Endothelial cell (in vitro differentiated cells): ENCODE measurements at places on chromosomes 2 and 18.

GRCh38 chr2:225431105-225431863 lies 31.8 kb downstream of the NYAP2 start:
- H3K4me1 ChIP-seq: no peaks in the 10 kb centered on the region
- H3K4me3 ChIP-seq: no peak overlapping the region
- H3K36me3 ChIP-seq: no peaks in the 10 kb centered on the region

DNA sequence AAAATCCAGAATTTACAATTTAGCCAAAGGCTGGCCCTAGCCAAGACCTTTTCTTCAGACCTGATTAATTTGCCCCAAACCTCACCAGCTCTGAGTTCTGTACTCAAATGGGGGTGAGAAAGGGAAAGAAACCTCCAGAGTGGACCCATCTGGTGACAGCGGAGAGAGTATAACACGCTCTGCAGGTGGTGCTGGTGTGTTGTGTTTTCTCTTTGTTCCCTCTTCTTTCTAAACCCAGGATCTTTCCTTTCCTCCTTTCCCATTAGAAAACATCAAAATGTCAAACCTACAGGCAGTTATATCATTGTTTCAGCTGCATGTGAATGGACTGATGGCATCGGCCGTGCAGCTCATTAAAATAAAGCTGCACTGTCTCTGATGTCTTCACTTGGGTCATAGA lies 253.2 kb upstream of the SP5 start:
- H3K27me3 ChIP-seq: peaks cover 2% of the 10 kb centered on the region
- no peak for DNase-seq
- H3K4me3 ChIP-seq: no peak overlapping the region
- H3K27ac ChIP-seq: no peak overlapping the region
- H3K36me3 ChIP-seq: no peaks in the 10 kb centered on the region

DNA sequence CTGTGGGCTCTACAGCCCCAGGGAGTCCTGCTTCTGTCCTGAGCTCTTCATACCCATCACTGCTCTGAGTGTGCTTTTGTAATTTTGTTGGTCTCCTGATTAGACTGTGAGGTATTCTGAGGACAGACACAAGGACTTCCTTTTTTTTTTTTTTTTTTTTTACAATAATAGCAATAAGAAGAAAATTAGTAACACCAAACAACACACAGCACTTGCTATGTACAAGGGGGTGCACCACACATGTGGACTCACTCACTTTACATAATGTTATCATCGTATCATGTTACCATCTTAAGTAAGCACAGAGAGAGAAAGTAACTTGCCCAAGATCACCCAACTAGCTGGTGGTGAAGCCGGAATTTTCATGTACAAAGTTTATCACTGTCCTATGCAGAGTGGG lies 34.6 kb downstream of the MBP start:
- H3K4me1 ChIP-seq: peaks cover 54% of the 10 kb centered on the region
- H3K27me3 ChIP-seq: peaks cover 2% of the 10 kb centered on the region
- DNase-seq: no peak
- peak overlapping the region; percentile 62 for H3K27ac ChIP-seq
- H3K4me3 ChIP-seq: no peak overlapping the region
- no peaks in the 10 kb centered on the region for H3K36me3 ChIP-seq

GRCh38 chr2:152924219-152924618 lies 205.8 kb downstream of the ARL6IP6 start:
- H3K4me3 ChIP-seq: no peak overlapping the region
- no peak overlapping the region for H3K27ac ChIP-seq
- DNase-seq: no peak
- no peaks in the 10 kb centered on the region for H3K4me1 ChIP-seq

DNA sequence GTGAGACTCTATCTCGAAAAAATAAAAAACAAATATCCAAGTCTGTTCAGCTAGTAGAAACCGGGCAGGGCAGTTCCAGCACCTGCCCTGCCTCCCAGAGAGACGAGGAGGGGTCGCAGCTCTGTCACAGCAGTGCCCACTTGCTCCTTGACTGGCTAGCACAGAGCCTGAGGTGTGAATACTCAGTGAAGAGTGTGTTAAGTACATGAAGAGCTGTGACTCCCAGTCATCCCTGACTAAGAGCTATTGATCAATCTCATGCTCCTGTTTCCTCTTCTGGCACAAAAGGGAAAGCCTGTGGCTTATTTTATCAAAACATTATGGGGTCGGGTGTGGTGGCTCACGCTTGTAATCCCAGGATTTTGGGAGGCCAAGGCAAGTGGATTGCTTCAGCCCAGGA lies 83.0 kb upstream of the FZD7 start:
- peaks cover 4% of the 10 kb centered on the region for H3K27me3 ChIP-seq
- DNase-seq: no peak
- H3K4me1 ChIP-seq: peaks cover 13% of the 10 kb centered on the region
- H3K27ac ChIP-seq: no peak overlapping the region
- no peak overlapping the region for H3K4me3 ChIP-seq
- H3K36me3 ChIP-seq: no peaks in the 10 kb centered on the region

GRCh38 chr2:111617299-111618225 lies 266.4 kb downstream of the ANAPC1 start:
- no peak overlapping the region for H3K27ac ChIP-seq
- peaks cover 26% of the 10 kb centered on the region for H3K4me1 ChIP-seq
- no peak overlapping the region for H3K4me3 ChIP-seq
- no peak for DNase-seq

GRCh38 chr2:203427061-203427460 lies 98.9 kb downstream of the ABI2 start:
- H3K27ac ChIP-seq: peak overlapping the region; percentile 32
- peak overlapping the region; percentile 28 for H3K4me3 ChIP-seq
- no peak for DNase-seq
- H3K27me3 ChIP-seq: no peaks in the 10 kb centered on the region

DNA sequence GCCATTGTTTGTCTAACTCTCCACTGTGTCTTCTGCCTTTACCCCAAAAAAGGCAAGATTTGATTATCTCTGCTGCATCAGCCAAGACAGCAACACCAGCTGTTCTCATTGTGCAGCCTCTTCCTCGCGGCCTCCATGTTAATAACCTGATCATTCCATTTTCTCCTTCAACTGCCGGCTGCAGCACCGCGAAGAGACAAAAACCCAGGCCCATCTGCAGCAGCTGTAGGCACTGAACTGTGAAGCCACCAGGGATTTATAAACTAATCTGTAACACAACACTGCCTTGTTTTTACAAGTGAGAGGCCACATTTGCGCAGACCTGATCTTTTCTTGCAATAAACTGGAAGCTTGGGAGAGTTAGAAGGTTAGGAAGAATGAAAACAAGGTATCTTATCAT lies 147.8 kb downstream of the SATB2 start:
- H3K27ac ChIP-seq: no peak overlapping the region
- H3K4me3 ChIP-seq: no peak overlapping the region
